ENCODE measurements at places on chromosomes 6 and 20. TPM values are rescaled to one million over a fixed set of nuclear protein-coding genes. Genes with fewer than 3 reads are reported as not detected.

IL17A gene
- total RNA-seq: not detected

PGC gene
- total RNA-seq: 0.10 TPM

IFNGR1 gene
- total RNA-seq: 162 TPM

RNF8 gene
- 8.8 TPM for total RNA-seq

BPI gene
- 5.5 TPM for total RNA-seq

SLC17A4 gene
- total RNA-seq: not detected

RGS17 gene
- total RNA-seq: not detected

RRAGD gene
- total RNA-seq: 6.8 TPM

ENPP1 gene
- total RNA-seq: 0.21 TPM

SNPH gene
- total RNA-seq: 9.7 TPM

CNBD2 gene
- total RNA-seq: 11.3 TPM

EYS gene
- under 0.01 TPM for total RNA-seq

GHRH gene
- total RNA-seq: not detected

SLC17A1 gene
- total RNA-seq: not detected

KCNQ2 gene
- total RNA-seq: under 0.01 TPM

SMIM29 gene
- 12.3 TPM for total RNA-seq

SLC2A10 gene
- under 0.01 TPM for total RNA-seq

SYNGAP1 gene
- total RNA-seq: 10.5 TPM

TFAP2C gene
- total RNA-seq: not detected

TBXT gene
- total RNA-seq: not detected

TRIM40 gene
- total RNA-seq: 1.4 TPM

THBS2 gene
- under 0.01 TPM for total RNA-seq

MAVS gene
- total RNA-seq: 6.0 TPM

SNAI1 gene
- 5.8 TPM for total RNA-seq

PPIL6 gene
- total RNA-seq: 1.9 TPM

SLC24A3 gene
- 1.0 TPM for total RNA-seq

Measured in mononuclear cell (primary cell).